Activated T-cell treated with anti-CD3 and anti-CD28 coated beads for 4 hours (primary cell): ENCODE measurements at places on chromosomes 4 and X.
A peak's percentile ranks its signal among the peaks of the same experiment; 100 is the strongest.

DNA sequence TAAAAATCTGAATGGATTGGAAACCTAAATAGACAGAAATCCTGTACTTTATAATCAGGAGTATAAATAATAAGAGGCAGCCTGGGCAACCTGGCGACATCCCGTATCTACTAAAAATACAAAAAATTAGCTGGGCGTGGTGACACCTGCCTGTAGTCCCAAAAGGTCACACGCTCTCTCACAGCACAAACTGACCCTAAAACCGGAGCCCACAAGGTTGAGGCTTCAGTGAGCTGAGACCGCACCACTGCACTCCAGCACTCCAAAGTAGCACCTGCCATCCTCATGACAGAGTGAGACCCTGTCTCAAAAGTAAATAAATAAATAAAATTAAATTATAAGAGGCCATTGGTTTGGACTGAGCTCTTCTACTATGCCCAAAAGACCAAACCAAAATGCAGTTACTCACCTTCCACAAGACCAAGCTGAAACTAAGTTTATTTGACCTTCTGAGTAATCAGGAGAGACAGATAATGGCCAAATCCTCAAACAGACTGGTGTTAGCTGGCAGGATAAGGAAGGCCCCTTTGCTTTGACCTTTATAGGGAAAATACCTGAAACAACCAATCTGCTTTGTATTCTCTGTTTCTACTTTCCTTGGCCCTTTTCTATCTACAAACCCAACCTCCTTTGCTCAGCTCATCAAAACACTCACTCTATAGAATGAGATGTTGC, 3.2 kb upstream of the GRSF1 start:
- no peak for DNase-seq

- no peak for DNase-seq
These were observed 106.1 kb downstream of the MSL3 start for GRCh38 chrX:11864171-11864570.

GRCh38 chrX:40448793-40449192, 132.0 kb upstream of the ATP6AP2 start:
- no peak for DNase-seq

DNA sequence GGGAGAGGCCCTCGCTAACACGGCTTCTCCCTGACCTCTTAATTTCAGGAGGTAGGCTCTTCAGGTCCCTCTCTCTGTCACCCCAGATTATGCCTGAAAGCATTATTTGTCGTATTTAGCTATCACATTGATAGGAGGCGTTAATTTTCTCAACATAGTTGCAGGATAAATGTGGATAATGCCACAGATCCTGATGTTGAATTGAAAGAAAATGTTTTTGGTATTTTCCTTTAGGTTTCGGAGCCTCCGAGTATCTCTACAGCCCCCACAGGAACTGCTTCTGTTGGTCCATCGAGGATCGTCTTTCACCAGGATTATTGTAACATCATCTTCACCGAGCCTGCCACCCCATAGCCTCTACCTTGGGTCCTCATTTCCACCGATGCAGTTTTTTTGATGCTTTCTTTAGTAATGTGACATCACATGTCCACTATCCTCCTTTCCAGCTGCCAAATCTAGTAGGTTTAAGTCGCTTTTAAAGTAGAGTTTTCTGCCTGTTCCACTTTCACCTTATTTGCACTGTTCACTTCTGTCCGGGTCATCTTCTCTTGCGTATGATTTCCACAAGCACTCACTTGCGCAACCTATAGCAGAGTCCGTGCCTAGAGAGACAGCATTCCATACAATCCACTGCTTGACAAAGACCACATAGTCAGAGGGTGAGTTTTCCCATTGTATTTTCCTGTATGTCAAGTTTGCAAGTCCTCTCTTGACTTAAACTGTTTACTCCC, 665 bp downstream of the TIGD2 start:
- no peak for DNase-seq

DNA sequence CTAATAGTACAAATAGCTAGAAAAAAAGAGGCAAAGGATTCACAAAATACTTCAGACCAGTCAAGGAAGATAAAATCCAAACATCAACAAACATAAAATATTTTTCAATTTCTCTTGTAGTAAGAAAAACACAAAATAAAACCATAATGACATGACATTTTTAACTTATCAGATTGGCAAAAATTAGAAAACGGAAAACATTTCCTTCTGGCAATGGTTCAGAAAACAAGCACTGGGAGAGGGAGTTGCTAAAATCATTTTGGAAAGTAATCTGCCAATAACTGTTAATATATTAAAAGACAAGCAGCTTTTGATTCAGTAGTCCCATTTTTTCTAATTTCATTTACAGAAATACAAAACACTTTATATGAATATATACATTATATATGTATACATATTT, 26.1 kb downstream of the TKTL2 start:
- DNase-seq, result no peak

GRCh38 chr4:108333353-108333942, 164.7 kb upstream of the LEF1 start:
- DNase-seq, result no peak

DNA sequence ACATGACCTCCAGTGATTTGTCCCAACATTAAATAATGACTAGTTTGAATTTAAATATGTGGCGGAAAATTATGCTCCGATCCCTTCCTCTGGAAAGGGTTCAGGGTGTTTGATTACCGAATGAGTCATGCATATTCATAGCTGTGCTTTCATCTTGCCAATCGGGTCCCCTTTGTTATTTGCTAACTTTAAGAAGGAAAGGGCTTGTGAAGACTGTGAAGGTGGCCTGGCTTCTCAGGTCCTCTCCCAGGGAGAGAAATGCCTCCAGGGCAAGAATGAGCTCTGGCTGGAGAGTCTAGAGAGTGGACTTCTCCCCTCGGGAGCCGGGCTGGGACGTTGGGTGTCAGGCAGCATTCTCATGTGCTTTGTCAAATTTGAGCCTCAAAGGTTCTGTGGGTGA, 155.5 kb upstream of the PSAPL1 start:
- no peak for DNase-seq

- DNase-seq, result no peak
These were observed 39.9 kb upstream of the FAM241A start for GRCh38 chr4:112105201-112105969.

GRCh38 chrX:89033723-89034122, 286.7 kb downstream of the CPXCR1 start:
- DNase-seq, result no peak

DNA sequence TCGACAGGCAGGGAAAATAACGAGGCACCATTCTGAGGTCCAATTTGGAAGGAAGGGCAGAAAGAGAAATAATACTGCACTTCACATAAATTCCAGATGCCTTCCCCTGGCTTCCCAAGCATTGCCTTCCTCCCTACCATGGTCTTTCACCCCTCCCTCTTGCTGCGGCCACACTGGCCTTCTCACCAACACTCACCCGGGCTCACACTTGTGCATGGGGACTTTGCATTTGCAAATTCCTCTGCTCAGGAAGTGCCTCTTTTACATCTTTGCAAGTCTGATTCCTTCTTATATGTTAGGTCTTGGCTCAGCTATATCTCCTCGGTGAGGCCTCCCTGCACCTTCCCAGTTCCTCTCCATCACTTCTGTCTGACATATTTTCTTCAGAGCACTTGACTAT, 199.4 kb downstream of the CHIC2 start:
- no peak for DNase-seq

- DNase-seq, result no peak
These were observed 30.8 kb downstream of the BLOC1S4 start for GRCh38 chr4:6746721-6747293.

- DNase-seq, result no peak
These were observed 18.0 kb downstream of the PPEF1 start for GRCh38 chrX:18725310-18725943.

DNA sequence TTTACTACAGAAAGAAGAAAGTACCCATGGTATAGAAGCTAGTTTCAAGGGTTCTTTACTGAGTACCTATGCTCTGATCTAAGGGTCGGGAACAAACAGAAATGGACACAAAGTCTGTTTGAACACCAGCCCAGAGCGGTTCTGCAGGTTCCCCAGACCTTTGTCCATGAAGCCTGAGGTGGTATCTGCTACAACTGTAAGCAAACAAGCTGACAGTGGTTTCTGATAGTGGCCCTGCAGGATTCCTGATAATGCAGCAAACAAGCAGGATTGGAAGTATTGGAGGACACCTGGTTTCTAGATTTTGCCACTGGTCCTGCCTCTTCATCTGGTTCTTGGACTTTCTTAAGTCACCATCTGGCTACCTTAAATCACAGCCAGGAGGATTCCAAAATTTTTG, 23.7 kb downstream of the SMPX start:
- DNase-seq, result no peak

- DNase-seq, result no peak
These were observed 48.2 kb downstream of the THAP9 start for GRCh38 chr4:82948647-82949204.

DNA sequence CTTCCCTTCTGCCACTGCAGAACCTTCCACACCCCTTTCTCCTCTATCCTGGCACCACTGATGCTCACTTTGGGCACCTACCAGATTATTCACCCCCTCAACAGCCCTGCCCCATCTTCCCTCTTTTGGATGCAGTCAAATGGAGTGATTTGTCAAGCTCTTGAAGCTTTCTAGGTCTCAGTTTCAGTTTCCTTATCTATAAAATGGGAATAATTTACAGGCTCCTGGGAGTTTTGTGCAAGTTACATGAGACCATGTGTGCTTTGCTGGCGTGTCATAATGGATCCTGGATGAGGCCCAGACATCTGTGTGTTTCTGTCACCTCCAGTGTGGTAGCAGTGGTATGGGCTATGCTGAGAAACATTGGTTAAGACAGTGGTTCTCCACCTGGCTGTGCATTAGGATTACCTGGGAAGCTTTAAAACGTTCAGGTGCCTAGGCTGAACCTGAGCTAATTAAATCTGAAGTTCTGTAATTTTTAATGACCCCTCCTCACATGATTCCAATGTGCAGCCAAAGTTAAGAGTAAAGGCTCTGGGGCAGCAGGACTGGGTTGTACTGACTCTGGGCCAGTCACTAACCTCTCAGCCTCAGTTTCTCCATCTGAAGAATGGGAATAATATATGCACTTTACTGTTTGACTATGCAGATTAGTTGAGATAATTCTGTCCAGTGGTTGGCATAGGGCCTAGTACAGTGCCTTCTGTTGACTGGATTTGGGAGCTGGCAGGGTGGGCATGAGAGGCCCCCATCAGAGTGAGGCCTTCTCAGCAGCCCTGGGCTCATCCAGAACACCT, 6.8 kb upstream of the MGST2 start:
- DNase-seq, result no peak

DNA sequence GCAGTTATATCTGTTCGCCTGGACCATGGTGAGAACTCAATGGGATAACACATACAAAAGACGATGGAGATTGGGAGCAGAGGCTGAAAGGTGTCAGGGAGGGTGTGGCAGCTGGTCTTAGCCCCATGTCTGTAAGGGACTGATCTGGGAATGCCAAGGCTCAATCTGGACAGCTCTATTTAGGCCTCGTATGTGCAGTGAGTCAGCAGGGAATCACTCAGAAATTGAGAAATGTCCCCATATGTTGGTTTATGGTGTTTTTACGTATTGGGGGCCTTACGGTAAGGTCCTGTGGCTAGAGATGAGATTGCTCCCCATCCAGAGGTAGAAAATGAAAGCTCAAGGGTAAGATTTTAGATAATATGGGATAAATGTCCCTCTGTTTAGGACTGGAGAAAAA, 71.4 kb upstream of the TTC29 start:
- no peak for DNase-seq

DNA sequence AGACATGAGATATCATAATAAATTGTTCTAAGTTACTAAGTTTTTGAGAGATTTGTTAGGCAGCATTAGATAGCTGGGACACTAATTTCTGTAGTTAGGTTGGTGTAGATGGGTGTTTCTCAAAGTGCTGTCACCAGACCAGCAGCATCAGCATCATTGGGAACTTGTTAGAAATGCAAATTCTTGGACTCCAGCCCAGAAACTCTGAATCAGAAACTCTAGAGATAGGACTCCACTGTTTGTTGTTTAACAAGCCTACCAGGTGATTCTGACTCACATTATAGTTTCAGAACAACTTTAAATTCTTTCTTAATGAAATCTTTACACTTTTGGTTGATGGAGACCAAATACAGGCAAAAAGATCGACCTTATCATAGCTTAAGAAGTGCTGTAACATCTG, 173.7 kb downstream of the PABPC4L start:
- DNase-seq, result no peak

DNA sequence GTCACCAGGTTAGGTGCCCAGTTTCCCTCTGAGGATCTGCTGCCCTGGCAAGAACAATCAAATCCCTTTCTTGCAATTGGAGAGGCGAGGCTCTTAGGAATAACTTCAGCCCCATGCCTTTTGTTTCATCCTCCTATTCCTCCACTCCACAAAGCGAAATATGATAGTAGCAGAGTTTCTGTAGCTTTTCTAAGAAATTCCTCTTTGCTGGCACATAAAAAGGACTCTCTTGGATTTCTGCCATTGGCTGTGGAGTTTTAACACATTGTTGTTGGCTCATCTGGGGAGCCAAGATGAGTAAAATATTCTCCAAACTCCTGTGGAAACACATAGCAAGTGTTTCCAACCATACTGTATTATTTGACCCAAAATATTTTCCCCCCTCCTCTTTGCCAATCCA, 11.0 kb upstream of the ADGRG2 start:
- DNase-seq, result no peak

GRCh38 chrX:148037020-148037419, 55.9 kb downstream of the FMR1NB start:
- no peak for DNase-seq

GRCh38 chr4:165288639-165289422, 38.6 kb upstream of the MSMO1 start:
- DNase-seq, result no peak

- DNase-seq, result no peak
These were observed 15.4 kb downstream of the AP1AR start for GRCh38 chr4:112247021-112247420.

DNA sequence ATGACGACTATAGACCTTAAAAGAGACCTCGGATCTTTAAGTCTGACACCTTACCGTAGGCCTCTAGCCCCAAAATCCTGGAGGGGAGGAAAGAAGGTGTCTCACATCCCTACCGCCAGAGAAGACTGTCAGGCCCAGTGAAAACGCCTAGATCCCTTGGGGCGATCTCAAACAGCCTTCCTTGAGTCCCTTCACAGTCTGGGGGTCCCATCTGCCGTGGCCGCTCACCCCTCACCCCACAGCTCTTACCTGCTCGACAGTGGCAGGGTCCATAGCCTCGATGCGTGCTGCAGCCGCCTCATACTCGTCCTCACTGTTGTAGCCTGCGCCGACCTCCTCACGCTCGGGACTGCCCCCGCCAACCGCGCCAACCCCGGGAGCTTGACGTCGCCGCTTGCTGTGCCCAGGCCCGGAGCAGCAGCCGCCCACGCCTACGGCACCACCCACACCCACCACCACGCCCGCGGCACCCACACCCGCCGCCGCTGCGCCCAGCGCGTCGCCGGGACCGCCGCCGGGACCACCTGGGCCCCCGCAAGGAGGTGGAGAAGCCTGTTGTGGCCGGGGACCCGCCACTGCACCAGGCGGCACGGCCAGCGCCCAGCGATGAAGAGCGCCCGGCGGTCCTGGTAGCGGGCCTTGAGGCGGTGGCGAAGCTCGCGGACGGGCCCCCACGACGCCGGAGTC, 536 bp downstream of the OTUD5 start:
- peak; percentile 42 for DNase-seq

GRCh38 chr4:178599521-178599920, 1157.3 kb upstream of the AGA start:
- no peak for DNase-seq

GRCh38 chrX:55450259-55450658, 1.7 kb upstream of the MAGEH1 start:
- no peak for DNase-seq
